ENCODE measurements at places on chromosomes 4 and X.

DNA sequence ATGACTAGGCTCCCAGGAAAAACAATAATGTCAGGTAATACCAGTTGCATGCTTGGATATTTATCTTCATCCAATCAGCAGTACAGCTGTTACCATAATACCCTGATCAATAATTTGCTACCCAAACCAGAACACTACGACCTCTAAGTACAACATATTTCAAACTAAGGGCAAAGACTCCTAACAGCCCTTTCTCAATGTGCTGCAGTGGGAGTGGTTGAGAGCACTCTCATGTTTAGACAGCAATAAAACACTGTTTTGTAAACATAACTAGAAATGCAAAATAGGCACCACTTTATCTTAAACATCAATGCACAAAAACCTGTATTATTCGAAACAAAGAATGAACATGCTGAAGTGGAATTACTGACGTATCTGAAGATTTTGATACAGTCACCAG lies 28.9 kb downstream of the PPARGC1A start:
- no peaks in the 10 kb centered on the region for H3K27me3 ChIP-seq
- no peaks in the 10 kb centered on the region for H3K4me1 ChIP-seq
- no peak overlapping the region for H3K4me3 ChIP-seq
- DNase-seq, result no peak
- no peaks in the 10 kb centered on the region for H3K36me3 ChIP-seq

DNA sequence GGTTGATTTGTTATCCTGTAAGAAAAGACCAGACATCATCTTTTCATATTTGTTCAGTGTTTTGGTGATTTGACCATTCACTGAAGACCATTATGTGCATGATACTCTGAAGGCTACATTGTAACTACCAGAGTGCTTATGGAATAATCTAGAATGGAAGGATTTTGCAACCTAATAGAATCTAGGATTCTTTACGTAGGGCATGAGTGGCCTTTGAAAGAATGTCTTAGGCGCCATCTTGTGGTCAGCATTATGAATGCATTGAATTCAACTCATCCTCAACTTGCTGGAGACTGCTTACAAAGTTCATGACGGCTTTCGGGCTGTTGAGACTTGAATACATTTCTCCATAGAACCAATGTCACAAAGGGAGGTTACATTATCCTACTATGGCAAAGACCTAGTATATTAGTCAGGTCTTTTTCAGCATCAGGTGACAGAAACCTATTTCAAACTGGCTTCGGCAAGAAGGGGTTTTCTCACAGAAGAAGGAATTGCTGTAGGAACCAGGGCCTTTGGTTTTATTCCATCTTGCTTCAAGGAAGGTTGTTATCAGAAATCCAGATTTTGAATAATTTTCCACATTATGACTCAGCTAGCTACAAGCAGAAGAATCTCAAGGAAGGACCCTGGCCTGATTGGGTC lies 104.1 kb downstream of the GPAT3 start:
- H3K4me3 ChIP-seq, result no peak overlapping the region
- DNase-seq, result peak; percentile 30
- peaks cover 4% of the 10 kb centered on the region for H3K27me3 ChIP-seq
- no peaks in the 10 kb centered on the region for H3K4me1 ChIP-seq

GRCh38 chrX:43898406-43899035 lies 16.3 kb upstream of the MAOB start:
- H3K4me1 ChIP-seq, result no peaks in the 10 kb centered on the region
- no peaks in the 10 kb centered on the region for H3K36me3 ChIP-seq
- no peak overlapping the region for H3K4me3 ChIP-seq
- no peak for DNase-seq

- H3K4me3 ChIP-seq, result no peak overlapping the region
- no peak for DNase-seq
- no peaks in the 10 kb centered on the region for H3K4me1 ChIP-seq
- no peaks in the 10 kb centered on the region for H3K36me3 ChIP-seq
- H3K27ac ChIP-seq, result no peak overlapping the region
Measured at GRCh38 chr4:25075851-25076250, 45.1 kb upstream of the LGI2 start.

DNA sequence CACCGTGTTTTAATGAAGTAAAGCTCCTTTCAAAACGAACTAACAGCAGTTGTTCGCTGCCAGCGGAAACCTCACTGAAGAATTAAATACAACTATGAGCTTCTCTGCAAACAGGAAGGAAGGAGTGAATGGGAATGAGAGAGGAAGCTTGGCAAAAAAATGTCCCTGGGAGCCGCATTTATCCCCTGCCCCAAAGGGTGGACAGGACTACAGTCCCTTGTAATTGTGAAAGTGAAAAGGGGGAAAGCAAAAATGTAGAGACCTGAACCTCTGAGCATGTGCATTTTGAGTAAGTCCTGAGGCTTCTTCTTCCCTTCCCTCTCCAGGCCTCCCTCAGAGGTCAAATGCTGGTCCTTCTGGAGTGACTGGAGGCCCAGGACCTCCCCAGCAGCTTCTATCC lies 53.8 kb upstream of the BMP2K start:
- H3K27ac ChIP-seq, result no peak overlapping the region
- no peaks in the 10 kb centered on the region for H3K4me1 ChIP-seq
- H3K36me3 ChIP-seq, result no peaks in the 10 kb centered on the region
- H3K27me3 ChIP-seq, result no peaks in the 10 kb centered on the region
- DNase-seq, result no peak

GRCh38 chr4:168257768-168258167 lies 60.8 kb downstream of the DDX60 start:
- H3K27me3 ChIP-seq, result no peaks in the 10 kb centered on the region
- no peak overlapping the region for H3K27ac ChIP-seq
- no peak overlapping the region for H3K4me3 ChIP-seq
- no peak for DNase-seq

DNA sequence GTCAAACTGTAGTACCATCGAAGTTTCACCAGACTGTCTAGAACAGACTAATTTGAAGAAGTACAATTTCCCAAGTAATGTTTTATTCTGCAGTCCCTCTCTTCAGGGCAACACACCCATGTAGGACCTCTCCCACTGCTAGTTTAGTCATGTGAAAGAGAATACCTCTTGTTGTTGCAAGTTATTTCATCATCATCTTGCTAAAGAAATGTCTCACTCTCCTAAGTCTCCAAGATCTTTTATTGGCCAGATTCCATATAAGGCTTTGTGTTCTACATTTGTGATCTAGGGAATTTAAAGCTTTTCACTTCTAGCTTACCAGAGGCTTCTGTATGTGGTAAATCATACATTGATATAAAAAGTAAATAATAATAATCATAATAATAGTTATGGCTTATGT lies 745.3 kb upstream of the MAGEB2 start:
- no peak overlapping the region for H3K27ac ChIP-seq
- no peak for DNase-seq
- H3K36me3 ChIP-seq, result no peaks in the 10 kb centered on the region
- no peak overlapping the region for H3K4me3 ChIP-seq
- H3K4me1 ChIP-seq, result peaks cover 3% of the 10 kb centered on the region

GRCh38 chr4:118758293-118758692 lies 73.1 kb downstream of the METTL14 start:
- peaks cover 16% of the 10 kb centered on the region for H3K36me3 ChIP-seq
- no peaks in the 10 kb centered on the region for H3K27me3 ChIP-seq
- H3K27ac ChIP-seq, result peak overlapping the region; percentile 12
- no peaks in the 10 kb centered on the region for H3K4me1 ChIP-seq
- no peak for DNase-seq

DNA sequence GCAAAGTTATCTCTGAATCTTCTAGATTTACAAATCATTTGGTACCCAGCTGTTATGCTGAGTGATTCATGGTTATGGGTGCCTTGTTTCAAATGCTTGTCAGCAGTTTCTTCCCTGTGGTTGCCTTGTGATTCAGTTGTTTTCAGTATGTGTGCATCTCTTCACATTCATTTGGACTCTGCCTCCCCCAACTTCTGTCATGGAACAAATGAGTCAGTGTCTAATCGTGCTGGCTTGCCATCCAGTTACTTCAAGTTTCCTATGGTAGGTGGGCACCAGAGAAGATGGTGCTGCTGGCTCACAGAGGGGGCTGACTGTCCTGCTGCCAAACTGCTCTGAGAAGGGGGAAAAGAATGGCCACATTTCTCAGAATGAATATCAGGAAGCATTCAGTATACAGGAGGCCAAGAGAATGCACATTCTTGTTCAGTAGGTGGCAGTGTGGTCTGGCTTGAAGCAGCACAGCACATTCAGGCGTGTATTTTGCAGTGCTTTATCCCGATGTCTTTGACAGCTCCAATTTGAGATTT lies 260.9 kb downstream of the GLUD2 start:
- no peak overlapping the region for H3K27ac ChIP-seq
- H3K4me1 ChIP-seq, result no peaks in the 10 kb centered on the region
- H3K36me3 ChIP-seq, result no peaks in the 10 kb centered on the region
- no peak for DNase-seq

GRCh38 chr4:122744229-122744628 lies 11.7 kb downstream of the BBS12 start:
- peaks cover 9% of the 10 kb centered on the region for H3K4me1 ChIP-seq
- no peak for DNase-seq
- no peak overlapping the region for H3K27ac ChIP-seq
- H3K27me3 ChIP-seq, result no peaks in the 10 kb centered on the region
- H3K36me3 ChIP-seq, result no peaks in the 10 kb centered on the region
- H3K4me3 ChIP-seq, result no peak overlapping the region

DNA sequence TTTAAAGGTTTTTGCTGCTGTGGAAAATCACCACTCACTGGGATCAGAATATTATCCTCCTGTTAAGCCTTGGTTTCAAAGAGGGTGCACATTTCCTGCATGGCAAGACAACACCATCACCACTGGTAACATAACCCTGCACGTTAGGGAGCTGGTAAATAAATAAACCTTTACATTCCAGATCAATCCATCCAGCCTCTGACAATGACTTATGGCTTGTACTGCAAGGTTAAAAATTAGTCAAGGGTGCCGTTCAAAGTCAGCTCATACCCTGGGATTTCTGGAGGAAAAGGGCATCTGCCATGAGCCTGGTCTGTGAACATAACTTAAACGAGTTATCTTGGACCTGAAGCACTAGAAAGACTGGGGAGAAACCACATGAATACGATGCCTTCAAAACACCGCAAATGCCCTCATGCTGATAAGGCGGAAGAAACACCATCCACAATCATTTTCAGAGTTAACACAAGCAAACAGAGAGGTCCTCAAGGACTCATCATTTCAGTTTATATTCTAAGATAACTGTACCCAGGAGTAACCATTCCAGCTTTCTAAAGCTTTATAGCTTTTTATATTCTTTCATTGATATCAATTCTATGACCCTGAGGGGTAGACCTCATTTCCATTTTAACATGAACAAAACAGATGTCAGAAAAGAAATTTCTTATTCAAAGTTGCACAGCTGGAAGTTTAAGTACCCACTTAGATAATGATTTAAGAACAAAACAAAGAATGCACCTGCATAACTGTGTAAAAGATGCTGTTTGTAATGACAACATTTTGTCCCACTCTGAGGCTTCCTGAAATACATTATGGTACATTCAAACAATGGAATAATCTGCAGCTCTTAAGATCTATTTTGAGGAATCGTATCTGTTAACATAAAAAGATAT lies 103.1 kb downstream of the NPNT start:
- no peak overlapping the region for H3K27ac ChIP-seq
- no peak overlapping the region for H3K4me3 ChIP-seq
- DNase-seq, result no peak
- H3K27me3 ChIP-seq, result no peaks in the 10 kb centered on the region
- H3K4me1 ChIP-seq, result no peaks in the 10 kb centered on the region

DNA sequence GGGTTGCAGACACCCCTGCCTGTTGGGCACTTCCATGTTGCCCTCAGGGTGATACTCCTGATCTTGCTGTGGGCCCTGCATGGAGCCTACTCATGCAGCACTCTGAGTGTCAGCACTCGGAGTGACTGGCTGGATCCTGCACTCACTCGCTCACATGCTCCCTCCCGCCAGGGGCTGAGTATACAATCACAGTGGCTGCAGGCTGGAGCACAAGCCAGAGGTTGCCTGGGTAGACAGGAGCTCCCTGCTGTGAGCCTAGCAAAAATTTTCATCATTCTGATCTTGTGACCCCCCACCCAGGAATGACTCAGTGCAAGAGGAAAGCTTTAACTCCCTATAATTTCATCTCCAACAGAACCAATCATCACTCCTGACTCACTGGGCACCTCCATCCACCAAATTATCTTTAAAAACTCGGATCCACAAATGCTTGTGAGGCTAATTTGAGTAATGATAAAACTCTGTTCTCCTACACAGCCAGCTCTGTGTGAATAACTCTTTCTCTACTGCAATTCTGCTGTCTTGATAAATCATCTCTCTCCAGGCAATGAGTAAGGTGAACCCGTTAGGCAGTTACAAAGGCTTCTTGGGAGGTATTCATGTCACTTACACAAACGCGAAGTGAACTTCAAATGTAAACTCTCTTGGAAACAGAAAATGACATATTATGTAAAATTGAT lies 1180.8 kb upstream of the PABPC4L start:
- H3K36me3 ChIP-seq, result no peaks in the 10 kb centered on the region
- H3K4me1 ChIP-seq, result no peaks in the 10 kb centered on the region
- DNase-seq, result no peak
- H3K27ac ChIP-seq, result no peak overlapping the region

DNA sequence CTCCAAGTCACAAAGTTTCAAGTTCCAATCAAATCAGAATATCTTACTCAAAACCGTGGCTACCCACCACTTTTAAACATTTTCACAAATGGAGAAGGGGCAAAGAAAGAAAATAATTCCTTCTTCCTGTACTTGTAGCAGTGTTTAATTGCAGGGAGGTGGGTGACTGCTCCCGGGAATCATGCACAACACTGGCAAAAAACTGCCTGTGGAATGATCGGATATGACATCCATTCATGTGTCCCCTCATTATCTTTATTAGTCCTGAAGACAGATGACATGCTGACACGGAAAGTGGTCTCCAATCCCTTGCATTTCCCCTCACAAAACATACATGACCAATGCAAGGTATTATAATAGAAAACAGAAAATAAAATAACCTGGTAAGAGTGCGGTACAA lies 2.0 kb downstream of the TSPAN5 start:
- no peaks in the 10 kb centered on the region for H3K36me3 ChIP-seq
- no peaks in the 10 kb centered on the region for H3K27me3 ChIP-seq
- H3K27ac ChIP-seq, result peak overlapping the region; percentile 46

DNA sequence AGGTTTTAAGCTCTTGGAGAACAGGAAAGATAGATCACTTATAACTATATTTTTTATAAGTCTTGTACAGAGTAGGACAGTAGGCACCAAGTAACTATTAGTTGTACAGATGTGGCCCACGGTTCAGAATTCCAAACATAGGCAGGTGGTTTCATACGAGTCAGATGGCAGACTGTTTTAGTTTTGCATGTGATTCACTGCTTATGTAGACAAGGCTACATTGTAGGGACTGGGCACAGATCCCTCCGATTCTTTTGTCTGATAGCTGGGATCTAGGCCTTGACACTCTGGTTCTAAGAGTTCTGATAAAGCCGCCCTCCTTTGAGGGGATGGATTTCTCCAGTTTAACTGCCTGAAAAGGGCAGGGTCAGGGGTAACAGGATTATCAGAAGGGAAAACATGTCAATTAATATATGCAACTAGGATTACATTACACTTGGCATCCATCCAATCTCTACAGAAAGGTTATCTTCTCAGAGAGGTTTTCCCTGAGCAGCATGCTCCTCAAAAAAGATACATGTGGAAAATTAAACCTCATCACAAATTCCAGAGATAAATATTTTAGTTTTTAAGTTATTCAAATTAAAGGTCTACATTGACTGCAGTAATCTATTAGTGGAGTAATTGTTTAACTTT lies 87.8 kb downstream of the SPRY1 start:
- no peaks in the 10 kb centered on the region for H3K36me3 ChIP-seq
- no peak overlapping the region for H3K27ac ChIP-seq
- DNase-seq, result no peak
